Stimulated activated CD4-positive, alpha-beta T cell treated with anti-CD3 and anti-CD28 coated beads, Interleukin-1b, Interleukin-23, amount 100 ng/mL, for 1 hour (primary cell): ENCODE measurements at places on chromosomes 11 and 22.

GRCh38 chr11:36425561-36426081 is 84.5 kb downstream of the TRAF6 start:
- DNase-seq, result no peak

DNA sequence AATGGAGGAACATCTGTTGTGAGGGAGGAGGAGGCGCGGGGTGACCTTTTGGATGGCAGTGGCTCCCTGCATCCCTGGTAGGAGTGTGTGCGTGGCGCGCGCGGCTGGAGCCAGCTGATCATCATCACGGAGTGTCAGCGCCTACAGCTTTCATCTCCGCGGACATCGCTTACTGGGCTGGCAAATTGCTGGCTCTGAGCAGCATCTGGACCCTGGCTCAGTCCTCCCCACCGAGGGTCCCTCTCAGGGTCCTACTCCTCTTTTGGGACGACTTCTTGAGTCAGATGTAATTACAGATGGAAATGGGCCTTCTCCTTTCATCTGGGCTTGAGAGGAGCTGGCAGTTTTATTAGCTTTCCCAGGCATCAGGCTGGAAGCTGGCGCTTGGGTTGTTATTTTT is 85.3 kb downstream of the CACNA1I start:
- DNase-seq, result no peak

DNA sequence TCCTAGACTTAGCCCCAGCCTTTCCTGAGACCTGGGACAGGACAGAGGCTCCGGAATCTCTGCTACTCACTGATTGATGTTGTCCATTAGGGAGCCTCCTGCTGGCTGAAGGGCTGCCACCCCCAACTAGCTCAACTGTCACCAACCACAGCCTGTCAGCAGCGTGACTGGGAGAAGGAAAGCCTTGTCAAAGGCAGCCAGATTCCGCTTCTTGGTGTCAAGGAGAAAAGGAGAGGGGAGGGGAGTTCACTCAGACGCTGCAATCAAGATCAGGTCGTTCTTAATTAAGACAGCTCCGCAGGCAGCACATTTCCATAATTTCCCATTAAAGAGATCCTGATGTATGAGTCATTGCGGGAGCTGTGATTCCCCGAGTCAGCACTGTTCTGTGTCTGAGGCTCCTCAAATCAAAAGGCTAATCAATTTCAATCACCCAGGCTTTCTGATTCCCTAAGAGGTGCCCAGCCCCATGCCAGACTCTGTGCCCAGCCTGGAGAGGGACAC is 152.8 kb upstream of the ZBED5 start:
- DNase-seq, result no peak

DNA sequence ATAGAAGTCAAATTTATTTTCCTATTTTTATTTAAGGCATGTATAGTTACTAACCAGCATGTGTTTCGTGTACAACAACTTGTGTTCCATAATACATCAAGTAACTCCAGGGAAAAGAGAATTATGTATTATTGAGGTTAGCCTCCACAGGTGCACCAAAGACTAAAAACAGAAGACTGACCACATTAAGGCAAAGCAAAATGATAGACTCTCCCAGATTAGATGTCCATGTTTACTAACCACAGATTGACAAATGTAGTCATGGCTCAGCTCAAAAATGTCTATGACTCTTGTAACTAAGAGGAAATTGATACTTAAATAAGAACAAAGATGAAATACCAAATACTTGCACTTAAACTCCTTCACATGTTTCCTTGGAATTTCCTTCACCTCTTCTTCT is 238.5 kb downstream of the METTL15 start:
- DNase-seq, result no peak

DNA sequence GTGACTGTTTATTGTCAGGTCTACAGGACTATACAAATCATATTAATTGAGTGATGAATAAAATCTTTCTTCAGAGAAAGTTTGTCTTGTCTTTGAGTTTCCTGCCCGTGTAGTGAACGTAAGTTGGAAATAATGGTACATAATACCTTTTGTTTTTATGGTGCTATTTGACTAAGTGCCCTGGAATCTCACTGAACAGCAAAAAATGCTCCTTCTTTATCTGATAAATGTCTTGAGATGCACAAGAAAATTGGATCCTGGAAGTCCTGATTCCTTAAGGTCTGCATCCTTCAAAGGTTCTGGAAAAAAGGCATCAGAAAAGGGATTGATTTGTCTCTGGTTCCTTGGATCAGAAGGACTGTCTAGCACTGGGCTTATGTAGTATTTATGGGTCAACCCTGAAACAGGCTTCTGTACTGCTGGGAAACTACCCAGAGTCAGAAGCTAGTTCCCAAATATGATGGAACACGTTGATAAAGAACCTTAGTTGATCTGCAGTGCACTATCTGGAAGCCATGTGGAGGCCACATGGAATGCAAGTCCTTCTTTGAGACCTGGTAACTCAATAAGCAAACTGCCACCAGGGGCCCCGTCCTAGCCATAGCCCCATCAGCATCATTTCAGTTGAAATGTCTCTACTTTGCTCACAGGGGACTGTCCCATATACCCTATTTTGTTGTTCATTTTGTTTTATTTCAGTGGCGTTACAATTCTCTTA is 100.6 kb upstream of the CD44 start:
- DNase-seq, result no peak

- DNase-seq, result no peak
Observed at GRCh38 chr22:20928573-20928967, 11.4 kb downstream of the CRKL start.

- DNase-seq, result no peak
Observed at GRCh38 chr11:13108416-13108815, 99.3 kb downstream of the RASSF10 start.

DNA sequence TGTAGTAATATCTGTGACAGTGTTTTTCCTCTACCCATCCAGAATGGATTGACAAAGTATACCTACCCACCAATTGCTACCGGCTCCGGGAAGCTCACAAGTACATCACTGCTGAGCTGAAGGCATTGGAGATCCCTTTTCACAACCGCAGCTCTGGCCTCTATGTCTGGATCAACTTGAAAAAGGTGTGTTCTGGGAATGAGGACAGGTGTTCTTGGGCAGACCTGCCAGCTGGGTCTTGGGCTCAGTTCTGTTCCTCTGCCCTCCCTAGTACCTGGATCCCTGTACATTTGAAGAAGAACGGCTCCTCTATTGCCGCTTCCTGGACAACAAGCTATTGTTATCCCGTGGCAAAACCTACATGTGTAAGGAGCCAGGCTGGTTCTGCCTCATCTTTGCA is 7.8 kb upstream of the ACCS start:
- no peak for DNase-seq

GRCh38 chr11:65869643-65870306 is 2.8 kb downstream of the EFEMP2 start:
- no peak for DNase-seq

- DNase-seq, result no peak
Observed at GRCh38 chr11:22177186-22177585, 15.7 kb upstream of the ANO5 start.

DNA sequence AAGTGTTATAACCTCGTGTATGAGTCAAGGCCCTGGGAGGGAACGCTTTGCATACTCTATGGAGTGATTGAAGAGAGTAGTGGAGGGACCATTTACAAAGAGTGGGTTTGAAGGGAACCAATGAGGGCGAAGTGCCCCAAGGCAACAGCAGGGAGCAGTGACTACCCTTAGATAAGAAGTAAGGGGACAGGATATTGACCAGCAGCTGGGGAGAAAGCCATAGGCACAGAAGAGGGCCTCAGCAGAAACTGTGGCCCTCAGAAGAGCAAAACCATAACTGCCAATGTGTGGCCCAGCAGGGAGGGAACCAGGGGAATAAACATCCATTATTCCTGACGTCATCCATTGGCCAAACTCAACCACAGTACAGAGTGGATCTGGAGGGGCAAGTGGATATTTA is 24.7 kb downstream of the PARVA start:
- no peak for DNase-seq

GRCh38 chr22:49007013-49007653 is 820.5 kb downstream of the BRD1 start:
- no peak for DNase-seq

- no peak for DNase-seq
Observed at GRCh38 chr22:40107851-40108378, 69.8 kb upstream of the TNRC6B start.

DNA sequence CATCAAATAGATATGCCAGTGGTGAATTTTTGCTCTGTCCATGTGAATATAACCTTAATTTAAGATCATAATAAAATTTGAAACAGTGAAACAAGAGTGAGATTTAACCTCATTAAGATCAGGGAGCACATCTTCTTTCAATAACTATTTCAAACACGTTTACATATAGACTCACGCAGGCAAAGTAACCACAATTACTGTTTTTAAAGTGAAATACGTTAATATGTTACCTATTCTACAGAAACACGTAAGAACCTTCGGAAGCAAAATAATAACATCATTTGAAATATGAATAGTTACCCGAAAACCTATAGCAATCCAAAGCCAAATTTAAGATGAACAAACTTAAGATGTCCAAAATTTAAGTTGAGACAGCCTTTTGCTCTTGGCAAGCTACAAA is 136.2 kb upstream of the ZC3H12C start:
- DNase-seq, result no peak

DNA sequence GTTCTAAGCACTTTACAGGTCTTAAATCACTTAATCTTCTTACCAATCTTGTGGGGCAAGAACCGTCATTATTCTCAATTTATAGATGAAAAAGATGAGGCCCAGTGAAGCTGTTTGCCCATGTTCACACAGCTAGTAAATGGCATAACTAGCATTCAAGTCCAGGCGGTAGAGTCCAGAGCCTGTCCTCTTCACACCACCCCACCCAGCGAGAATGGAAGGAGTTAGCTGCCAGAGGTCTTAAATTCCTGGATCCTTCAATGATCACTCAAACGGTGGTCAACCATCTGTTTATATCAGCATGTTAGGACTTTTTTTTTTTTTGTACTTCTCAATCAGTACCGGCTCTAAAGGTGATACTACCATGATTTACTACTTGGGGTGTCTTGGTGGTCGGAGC is 43.3 kb downstream of the PARVA start:
- DNase-seq, result no peak

- DNase-seq, result no peak
Observed at GRCh38 chr11:42571131-42571877, 740.5 kb upstream of the API5 start.

DNA sequence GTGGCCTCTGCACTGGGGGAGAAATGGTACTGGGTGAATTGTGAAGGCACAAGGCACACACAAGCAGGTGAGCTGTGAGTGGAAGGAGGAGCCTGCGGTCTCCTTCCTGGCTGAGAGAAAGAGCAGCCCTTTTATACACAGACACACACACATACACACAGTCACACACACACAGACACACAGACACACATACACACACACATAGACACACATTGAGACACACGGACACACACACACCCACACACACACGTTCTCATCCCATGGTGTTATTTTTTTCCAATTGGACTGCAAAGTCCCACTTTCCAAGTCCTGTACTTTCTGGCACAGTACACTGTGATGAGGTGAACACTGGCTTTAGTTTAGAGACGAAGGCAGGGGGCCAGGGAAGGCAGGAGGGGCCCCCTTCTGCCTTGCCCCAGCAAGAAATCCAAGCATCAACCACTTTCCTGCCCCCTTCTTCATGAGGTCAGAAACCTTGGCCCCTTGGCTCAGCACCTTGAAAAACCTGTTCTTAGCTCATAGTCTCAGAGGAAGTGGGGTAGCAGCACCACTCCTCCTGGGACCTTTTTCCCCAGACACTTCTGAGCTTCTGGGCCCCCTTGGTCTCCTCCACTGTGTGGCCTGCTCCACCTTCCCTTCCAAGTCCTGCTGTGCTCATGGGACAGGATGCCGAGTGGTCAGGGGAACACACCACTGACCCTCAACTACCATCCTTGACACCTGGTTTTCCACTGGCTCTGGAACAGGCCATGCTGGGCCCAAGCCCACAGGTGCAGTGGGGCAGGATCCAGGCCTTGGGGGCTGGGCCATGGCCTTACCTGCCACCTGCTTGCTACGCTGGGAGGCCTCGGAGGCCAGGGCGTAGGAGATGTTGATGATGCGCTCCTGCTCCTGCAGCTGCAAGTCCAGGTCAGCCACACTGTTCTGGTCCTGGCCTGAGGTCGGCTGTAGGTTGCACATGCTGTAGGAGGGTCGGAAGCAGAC is 43.8 kb downstream of the C11orf58 start:
- DNase-seq, result no peak

- DNase-seq, result no peak
Observed at GRCh38 chr11:898540-899190, 11.9 kb downstream of the CHID1 start.

GRCh38 chr11:94417386-94417987 is 16.3 kb upstream of the GPR83 start:
- DNase-seq, result no peak
